Heart left ventricle (tissue), 16 donors: ENCODE measurements at places on chromosomes 12 and 14. TPM values are rescaled to one million over a fixed set of nuclear protein-coding genes. Genes with fewer than 3 reads are reported as not detected.

AHNAK2 gene
- total RNA-seq: 2.8 TPM

DNA sequence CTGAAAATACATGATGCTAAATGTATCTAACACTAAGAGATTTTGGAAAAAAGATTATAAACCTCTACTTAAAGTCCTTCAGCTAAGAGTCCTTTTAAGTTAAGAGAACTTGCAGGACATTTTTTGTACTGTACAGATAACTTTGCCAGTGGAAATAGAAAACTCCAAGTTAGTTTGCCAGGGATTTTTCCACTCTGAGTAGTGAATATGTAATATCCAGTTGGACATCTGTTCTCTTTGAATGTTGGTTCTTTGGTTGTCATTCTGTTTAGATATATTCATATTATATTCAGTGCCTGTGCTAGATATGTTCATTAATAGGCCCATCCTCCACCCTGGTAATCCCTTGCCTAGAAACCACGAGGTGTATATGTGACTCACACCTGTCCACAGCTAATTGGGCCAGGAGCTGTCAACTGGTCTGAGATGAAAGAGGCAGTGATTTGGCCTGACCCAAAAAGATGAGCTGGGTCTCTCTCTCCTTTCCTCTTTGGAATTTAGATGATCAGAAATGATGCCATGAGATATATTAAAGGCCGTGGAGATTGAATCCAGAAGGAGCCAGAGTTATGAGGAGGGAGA lies 261.0 kb upstream of the LRIG3 start:
- no peak for DNase-seq

SRGAP1 gene
- total RNA-seq: 7.3 TPM

DNA sequence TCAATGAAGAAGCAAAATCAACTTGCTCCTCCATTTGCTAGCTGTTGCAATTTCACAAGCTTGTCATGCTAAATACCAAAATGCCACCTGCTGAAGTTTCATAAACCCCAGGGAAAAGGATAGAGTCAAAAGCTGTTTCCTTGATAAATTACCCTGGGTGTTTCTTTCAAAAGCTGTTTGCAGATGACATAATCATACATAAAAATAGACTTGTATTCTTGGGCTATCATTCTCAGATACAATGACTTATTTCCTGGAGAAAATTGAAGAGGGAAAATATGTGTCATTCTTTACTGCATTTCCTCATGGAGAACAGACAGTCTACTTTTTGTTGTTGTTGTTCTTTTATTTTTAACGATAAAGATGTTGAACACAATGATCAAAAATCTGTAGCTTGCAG lies 119.2 kb downstream of the GALC start:
- DNase-seq: no peak

- no peak for DNase-seq
Measured at GRCh38 chr14:61544448-61545330, 150.6 kb upstream of the HIF1A start.

EGLN3 gene
- total RNA-seq: 172 TPM

GRCh38 chr14:72801381-72801812 lies 92.5 kb downstream of the DPF3 start:
- DNase-seq: no peak

CNIH1 gene
- 143 TPM for total RNA-seq

PCNX4 gene
- total RNA-seq: 47.3 TPM

GRCh38 chr14:36462890-36463289 lies 57.1 kb downstream of the NKX2-1 start:
- no peak for DNase-seq

EPYC gene
- not detected for total RNA-seq

GRCh38 chr12:39435531-39435930 lies 7.4 kb downstream of the KIF21A start:
- no peak for DNase-seq

- DNase-seq: no peak
Measured at GRCh38 chr12:76033081-76034011, 1.8 kb upstream of the PHLDA1 start.

GRCh38 chr12:13339538-13339937 lies 143.0 kb downstream of the EMP1 start:
- DNase-seq: no peak

DNA sequence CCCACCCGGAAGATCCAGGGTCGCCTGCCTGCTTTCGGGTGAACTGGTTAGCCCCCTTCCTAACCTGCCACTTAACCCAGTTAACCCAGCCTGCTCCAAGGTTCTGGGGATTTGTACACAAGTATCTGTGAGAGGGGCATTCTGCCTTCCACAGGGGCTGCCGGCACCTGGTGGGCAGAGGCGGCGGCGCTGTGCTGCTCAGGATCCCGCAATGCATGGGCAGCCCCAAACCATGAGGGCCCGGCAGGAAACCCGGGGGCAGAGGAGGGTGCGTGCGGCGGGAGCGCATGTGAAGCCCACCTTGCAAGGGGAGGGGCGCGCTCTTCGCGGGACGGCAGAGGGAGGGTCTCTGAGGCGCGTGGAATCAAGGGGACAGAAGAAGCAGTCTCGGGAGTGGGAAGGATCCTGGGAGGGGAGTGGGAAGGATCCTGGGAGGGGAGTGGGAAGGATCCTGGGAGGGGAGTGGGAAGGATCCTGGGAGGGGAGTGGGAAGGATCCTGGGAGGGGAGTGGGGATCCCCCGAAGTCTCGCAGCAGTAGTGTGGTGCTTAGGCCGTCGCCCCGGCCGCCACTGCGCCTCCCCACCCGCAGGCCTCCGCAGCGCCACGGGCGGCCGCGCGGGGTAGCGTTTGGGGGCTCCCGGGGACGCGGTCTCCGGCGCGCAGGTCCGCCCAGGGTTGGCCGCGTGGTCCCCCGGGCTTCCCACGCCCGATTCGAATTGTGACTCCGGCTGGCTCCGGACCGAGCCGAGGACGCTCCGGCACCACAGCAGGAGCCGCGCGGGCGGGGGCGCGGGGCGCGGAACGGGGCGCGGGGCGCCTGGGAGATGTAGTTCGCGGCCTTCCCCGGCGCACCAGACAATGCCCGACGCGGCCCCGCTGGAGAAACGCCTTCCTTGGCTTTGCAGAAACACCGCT lies 4.9 kb upstream of the MTA1 start:
- DNase-seq: peak; percentile 89

LUM gene
- 60.3 TPM for total RNA-seq

GRCh38 chr12:92472201-92472600 lies 230.6 kb upstream of the PLEKHG7 start:
- DNase-seq: no peak

PRPF40B gene
- 21.2 TPM for total RNA-seq

GRCh38 chr14:32824195-32824594 lies 114.5 kb upstream of the NPAS3 start:
- DNase-seq: no peak

- DNase-seq: no peak
Measured at GRCh38 chr12:26647088-26647487, 185.9 kb downstream of the ITPR2 start.

CCDC196 gene
- not detected for total RNA-seq

DNA sequence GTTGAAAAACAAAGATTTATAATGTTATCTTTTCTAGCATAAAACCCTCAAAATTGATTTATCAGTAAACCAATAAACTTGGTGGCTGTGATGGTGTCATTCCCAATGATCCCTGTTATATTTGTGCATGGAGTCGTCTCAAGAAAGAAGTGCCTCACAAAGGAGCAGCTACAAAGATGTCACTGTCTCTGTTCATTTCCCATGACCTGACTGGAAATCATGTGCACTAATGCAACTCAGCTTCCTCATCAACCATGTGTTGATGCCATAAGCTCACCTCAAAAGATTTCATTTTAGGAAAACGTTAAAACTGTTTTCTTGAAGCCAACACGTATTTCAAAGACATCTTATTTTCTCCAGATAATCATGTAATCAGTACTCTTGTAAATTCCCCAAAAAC lies 28.8 kb downstream of the CLEC1A start:
- DNase-seq: no peak

DNA sequence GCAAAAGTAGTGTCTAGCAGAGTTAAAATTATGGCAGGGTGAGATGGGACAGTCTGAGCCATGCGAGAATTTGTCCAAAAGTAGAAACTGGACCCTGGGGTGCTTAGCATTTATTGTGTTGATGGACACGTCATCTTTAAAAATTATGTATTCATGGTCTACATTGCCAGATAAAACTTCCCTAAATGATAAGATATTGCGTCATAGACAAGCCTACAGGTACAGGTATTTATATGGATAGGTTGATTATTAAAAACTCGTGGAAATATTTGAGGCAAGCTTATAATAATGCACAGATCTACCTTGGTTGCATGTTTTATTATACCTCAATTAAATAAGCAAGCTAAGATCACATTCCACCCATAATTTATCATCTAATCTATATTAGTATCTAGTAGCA lies 196.0 kb upstream of the PDZRN4 start:
- no peak for DNase-seq

DNA sequence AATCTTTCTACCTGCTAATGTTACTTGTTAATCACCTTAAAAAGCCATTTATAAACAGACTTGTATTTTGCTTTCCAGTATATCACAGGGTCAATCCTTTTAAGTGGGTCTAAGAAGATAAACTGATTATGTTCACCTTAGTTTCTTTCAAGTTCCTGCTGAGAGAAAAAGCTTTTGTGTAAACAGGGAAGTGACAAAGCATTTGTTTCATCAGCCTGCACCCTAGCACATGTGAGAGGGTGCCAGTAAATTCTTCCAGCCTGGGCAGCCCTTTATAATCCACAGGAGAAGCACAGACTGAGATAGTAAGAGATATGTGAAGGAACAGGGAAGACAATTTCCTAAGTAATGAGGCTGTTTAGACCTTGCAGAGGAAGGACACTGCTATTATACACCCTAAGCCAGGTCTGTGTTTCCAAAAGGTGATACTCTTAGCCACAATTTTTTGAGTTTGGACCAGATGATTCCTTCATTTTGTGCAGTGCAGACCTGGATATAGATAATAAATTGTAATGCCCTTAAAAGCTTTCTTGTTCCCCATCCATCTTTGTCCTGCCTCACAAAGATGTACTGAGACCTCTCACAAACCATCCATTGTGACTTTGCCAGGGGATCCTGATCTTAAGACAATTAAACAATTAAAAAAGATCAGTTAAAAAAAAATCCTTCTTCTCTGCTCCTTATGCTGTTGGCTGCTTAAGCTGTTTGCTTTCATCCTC lies 150.7 kb downstream of the KTN1 start:
- DNase-seq: no peak

VRTN gene
- not detected for total RNA-seq

DNA sequence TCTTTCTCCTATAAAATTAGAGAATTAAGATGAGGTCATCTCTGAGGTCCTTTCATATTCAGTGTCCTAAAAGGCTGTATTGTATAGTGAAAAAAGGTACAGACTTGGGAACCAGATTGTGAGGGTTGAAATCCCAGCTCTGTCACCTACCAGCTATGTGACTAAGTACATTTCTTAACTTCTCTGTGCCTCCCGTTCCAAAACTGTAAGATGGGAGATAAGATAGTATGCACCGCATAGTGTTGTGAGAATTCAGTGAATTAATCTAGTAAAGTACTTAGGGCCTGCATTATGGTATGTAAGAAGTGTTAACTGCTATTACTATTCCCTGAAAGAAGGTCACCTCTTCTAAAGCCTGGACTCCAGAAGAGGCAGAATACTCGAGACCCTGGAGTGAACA lies 60.6 kb downstream of the GNG2 start:
- DNase-seq: no peak

OR4E2 gene
- not detected for total RNA-seq

DNA sequence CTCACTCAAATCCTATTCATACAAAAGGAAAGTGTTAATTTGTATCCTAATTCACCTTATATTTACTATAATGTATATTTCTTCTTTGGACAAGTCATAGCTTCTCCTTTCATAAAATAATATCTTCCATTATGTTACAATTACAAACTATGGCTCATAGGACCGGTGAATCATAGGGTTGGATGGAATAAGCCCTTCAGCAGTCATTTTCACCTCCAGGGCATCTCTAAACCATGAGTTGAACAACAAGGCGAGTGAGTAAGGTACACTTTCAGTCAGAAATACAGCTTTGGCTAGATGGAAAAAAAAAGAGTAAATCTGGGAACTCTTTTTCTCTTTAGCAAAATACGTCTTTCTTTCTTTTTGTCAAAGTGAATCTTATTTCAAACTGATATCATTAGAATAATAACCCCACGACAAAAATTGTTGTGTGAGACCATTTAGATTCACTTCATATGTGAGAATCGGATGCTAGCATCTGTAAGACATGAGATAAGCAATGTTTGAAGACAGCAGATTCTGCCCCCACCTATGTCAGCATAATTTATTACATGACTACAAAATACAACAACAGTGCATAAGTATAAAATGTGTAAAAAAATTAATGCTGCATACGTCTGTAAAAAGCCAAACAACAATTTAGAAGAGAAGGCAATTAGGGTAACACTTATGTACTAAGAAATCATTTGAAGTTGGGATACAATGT lies 184.4 kb upstream of the SLC38A2 start:
- DNase-seq: no peak

SLC17A8 gene
- total RNA-seq: not detected

- DNase-seq: no peak
Measured at GRCh38 chr14:66009089-66009488, 477.1 kb upstream of the CCDC196 start.

GRCh38 chr14:101855958-101856357 lies 94.4 kb downstream of the PPP2R5C start:
- DNase-seq: no peak

GRCh38 chr12:103050273-103050672 lies 92.8 kb downstream of the ASCL1 start:
- no peak for DNase-seq
